A673 (cell line): ENCODE measurements at places on chromosomes 5 and 9. TPM values are rescaled to one million over a fixed set of nuclear protein-coding genes. Genes with fewer than 3 reads are reported as not detected.

GRCh38 chr9:121350036-121350435 is 20.0 kb downstream of the STOM start:
- H3K36me3 ChIP-seq, result peaks cover 45% of the 10 kb centered on the region
- peaks cover 50% of the 10 kb centered on the region for H3K4me1 ChIP-seq
- no peak overlapping the region for H3K4me3 ChIP-seq
- H3K27me3 ChIP-seq, result no peaks in the 10 kb centered on the region
- no peak for DNase-seq

- H3K27me3 ChIP-seq, result no peaks in the 10 kb centered on the region
- H3K27ac ChIP-seq, result no peak overlapping the region
- no peak for DNase-seq
- no peak overlapping the region for H3K4me3 ChIP-seq
- H3K4me1 ChIP-seq, result no peaks in the 10 kb centered on the region
Measured at GRCh38 chr9:5518171-5518936, 8.0 kb downstream of the PDCD1LG2 start.

DNA sequence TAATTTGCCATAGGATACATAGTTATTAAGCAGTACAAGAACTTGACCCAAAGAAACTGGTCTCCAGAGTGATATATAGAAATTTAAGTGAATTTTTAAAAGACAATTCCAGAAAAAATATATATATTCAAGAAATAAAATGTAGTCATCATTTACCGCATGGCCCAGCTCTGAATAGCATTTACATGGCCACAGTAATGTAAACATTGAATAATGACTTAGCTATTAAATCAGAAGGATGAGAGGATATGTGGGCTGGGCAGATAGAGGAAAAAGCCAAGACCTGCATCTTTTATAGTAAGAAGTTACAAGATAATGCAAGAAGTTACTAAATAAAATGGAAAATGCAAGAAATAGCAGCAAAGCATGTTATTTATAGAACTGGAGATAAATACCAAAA is 405.2 kb upstream of the WWC1 start:
- H3K27ac ChIP-seq, result no peak overlapping the region
- H3K4me1 ChIP-seq, result peaks cover 17% of the 10 kb centered on the region

DNA sequence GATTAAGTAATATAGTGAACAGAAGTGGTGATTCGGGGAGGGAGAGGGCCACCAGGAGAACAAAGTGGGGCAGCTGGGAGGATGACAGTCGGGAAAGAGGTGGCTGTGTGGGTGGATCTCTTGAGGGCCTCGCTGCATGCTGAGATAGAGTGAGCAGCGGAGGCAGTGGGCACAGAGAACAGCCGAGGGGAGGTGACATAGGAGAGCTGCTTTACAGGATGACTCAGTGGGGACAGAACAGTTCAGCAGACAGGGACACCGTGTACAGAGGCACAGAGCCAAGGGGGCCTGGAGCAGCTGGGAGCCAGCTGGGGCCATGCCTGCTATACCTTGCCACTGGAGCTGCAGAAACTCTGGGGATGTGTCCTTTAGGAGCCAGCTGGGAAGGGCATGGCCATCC is 273.9 kb downstream of the GADD45G start:
- H3K4me3 ChIP-seq, result no peak overlapping the region
- H3K36me3 ChIP-seq, result no peaks in the 10 kb centered on the region
- H3K4me1 ChIP-seq, result no peaks in the 10 kb centered on the region
- no peak for DNase-seq
- H3K27ac ChIP-seq, result no peak overlapping the region

DNA sequence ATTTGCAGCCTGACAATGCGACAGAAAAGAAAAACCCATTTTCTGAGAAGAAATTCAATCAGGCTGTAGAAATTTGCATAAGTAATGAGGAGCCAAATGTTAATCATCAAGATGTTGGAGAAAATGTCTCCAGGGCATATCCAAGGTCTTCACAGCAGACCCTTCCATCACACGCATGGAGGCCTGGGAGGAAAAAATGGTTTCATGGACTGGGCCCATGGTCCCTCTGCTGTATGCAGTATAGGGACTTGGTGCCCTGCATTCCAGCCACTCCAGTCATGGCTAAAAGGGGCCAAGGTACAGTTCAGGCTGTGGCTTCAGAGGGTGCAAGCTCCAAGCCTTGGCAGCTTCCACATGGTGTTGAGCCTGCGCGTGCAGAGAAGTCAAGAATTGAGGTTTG is 73.3 kb downstream of the CCDC192 start:
- DNase-seq, result no peak
- no peaks in the 10 kb centered on the region for H3K4me1 ChIP-seq
- H3K27me3 ChIP-seq, result peaks cover 3% of the 10 kb centered on the region
- H3K27ac ChIP-seq, result no peak overlapping the region

DNA sequence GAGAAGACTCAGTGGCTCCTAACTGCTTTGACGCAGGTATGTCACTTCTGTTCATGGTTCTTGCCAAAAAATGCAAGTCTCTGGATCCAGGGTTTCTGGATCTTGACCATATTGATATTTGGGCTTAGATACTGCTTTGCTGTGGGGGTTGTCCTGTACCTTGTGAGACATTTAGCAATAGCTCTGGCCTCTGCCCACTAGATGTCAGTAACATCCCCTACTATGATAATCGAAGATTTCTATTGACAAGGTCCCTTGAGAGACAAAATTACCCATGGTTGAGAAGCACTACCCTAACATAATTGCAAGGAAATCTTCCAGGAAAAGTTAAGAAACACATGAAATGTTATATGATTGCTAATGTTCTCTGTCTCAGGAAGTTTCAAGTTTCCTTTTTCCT is 285.4 kb downstream of the TMEM232 start:
- no peak overlapping the region for H3K4me3 ChIP-seq
- DNase-seq, result peak; percentile 55
- no peaks in the 10 kb centered on the region for H3K27me3 ChIP-seq

DNA sequence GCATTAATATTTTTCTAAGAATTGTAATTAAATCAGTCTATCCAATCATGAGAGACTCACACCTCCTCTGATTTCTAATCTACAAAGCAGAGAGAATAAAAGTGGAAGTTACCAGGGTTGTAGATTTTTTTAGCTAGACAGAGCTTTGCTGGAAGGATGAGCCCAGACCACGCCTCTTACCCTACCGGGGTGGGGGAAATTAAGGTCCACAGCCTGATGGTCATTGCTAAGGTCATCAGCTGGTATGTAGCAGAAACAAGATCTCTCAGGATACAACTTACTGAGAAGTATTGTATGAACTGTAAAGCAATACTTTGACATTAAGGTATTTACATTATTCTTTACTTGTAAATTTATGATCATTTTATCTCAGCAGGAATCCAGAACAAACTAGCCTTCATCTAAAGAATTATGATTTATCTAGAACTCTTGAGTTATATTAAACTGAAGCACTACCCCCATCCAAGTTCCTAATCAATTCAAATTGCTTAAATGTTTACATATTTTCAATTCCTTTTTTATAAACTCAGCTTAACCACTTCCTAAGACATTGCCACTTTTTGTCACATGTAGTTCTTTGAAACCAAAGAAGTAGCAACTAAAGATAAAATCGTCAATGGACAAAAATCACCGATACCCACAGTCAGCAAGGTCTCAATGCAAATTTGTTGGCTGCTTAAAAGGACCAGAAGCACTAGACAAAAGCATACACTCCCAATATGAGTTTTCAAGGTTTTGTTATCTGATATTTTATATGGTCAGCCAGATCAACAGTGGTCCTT is 225.8 kb upstream of the DAPK1 start:
- DNase-seq, result no peak
- no peaks in the 10 kb centered on the region for H3K36me3 ChIP-seq
- peaks cover 9% of the 10 kb centered on the region for H3K4me1 ChIP-seq
- H3K27ac ChIP-seq, result no peak overlapping the region

DNA sequence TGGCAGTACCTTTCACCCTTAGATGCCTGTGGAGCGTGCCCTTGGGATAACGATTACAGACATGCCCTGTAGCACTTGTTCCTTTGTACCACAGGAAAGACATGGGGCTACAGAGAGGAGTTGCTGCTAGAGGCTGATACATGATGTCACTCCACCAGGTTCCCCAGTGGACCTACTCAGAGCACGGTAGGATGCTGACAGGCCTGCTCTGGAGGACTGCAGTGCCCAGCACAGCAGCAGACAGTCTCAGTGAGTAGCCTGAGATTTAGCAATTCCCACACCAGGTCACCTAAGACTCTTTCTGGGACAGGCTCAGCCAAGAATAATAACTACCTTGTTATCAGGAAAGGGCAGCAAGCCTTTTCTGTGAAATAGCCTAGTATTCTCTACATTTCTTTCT is 28.8 kb downstream of the PDE4D start:
- DNase-seq, result no peak
- H3K27me3 ChIP-seq, result peaks cover 85% of the 10 kb centered on the region
- no peak overlapping the region for H3K4me3 ChIP-seq
- H3K4me1 ChIP-seq, result no peaks in the 10 kb centered on the region

Gene PCDHB6
- 7.3 and 9.1 TPM in 2 replicates for total RNA-seq

Gene GLT6D1
- total RNA-seq, result not detected in 2 replicates

Gene CARTPT
- total RNA-seq, result not detected in 2 replicates

Gene SLC1A3
- 20.5 and 28.9 TPM in 2 replicates for total RNA-seq
